Femur (tissue), 1 donor: ENCODE measurements at places on chromosomes 7 and 10.

DNA sequence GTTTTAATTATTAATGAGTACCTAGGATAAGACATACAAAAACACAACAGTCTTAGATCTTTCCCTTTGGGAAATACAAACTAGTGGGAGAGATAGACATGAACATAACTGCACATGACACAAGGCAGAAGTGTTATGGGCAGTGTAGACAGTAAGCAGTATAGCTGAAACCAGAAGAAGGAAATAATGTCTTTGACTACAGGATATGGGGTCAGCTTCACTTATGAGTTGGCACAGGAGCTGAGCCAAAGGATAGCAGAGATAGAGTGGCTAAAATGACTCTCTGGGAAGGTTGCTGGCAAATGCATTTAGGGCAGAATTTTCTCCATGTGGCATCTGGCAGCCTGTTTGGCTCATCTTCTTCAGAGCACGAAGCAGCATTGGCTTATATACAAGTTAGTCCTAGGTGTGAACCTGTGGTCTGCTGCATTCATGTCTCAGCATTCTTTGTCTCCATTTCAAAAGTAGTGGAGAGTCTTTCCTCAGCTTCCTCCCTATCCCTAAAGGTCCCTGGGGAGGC is 60.3 kb upstream of the FEZF1 start:
- no peak for DNase-seq

GRCh38 chr10:109912335-109913281 is 10.7 kb downstream of the XPNPEP1 start:
- DNase-seq: no peak

GRCh38 chr10:971150-971542 is 17.1 kb upstream of the GTPBP4 start:
- DNase-seq: no peak

- DNase-seq: no peak
Measured at GRCh38 chr10:82982110-82982608, 1107.2 kb downstream of the NRG3 start.

DNA sequence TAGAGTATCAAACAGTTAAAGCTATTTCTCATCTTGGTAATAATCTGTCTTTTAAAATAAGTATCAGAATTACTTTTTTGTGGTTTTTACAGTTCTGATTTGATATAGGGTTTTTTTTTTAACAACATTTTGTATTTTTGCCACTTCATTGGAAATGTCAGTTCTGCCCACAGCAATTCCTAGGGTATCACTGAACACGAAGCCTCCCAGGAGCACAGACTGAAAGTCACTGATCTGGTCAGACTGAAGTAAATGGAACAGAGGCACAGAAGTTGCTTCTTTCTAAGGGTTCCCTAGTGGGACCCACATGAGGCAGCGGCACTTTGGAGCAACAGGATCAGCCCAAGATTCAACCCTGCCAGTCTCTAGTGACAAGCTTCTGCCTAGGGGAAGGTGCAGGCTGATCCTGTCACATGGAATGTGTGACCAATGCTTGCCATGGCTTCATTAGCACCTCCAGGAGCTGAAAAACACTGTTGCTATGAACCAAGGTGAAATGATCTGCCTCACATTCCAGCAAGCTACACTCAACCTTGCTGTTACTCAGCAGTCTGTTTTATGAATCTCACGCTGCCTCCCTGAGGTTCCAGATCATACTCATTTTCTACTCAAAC is 273.4 kb upstream of the CSTF2T start:
- DNase-seq: no peak

DNA sequence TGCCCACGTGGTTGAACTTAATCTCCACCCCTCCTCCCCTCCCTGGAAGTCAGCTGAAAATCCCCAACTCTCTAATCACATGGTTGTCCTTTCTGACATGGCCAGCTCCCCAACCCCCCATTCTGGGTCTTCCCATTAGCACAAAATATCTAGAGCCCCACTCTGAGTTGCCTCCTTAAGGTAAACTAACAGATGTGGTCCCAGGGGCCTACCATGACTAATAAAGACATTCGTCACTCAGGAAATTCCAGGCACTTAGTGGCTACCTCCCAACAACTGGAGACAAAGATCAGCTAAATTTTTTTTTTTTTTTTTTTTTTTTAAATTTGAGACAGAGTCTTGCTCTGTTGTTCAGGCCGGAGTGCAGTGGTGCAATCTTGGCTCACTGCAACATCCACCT is 21.1 kb downstream of the CCDC126 start:
- no peak for DNase-seq

DNA sequence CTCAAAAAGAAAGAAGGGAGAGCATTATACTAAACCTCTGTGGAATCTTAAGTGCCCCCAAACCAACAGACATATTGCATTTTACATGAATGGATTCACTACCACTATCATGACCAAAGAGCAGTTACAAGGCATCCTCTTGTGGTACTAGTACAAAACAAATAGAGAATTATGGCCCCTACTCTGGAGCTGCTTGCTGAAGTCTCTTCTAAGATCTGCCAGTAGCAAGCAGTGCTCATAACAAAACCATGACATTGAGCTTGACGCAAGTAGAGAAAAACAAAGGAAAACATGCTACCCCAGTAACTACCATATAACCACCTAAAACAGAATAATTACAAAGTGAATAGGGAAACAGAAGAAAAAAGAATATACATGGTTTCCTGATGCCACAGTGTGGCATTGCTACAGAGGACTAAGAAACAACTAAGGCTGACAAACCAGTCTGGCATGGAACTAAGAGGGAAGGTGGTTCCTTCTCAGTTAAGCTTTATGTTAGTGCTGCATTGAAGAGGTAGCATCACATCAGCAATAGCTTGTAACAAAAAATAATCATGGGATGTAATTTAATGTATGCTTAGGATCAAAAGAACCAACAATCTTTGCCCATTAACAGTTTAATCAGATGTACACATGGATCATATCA is 150.2 kb upstream of the AGR3 start:
- no peak for DNase-seq

DNA sequence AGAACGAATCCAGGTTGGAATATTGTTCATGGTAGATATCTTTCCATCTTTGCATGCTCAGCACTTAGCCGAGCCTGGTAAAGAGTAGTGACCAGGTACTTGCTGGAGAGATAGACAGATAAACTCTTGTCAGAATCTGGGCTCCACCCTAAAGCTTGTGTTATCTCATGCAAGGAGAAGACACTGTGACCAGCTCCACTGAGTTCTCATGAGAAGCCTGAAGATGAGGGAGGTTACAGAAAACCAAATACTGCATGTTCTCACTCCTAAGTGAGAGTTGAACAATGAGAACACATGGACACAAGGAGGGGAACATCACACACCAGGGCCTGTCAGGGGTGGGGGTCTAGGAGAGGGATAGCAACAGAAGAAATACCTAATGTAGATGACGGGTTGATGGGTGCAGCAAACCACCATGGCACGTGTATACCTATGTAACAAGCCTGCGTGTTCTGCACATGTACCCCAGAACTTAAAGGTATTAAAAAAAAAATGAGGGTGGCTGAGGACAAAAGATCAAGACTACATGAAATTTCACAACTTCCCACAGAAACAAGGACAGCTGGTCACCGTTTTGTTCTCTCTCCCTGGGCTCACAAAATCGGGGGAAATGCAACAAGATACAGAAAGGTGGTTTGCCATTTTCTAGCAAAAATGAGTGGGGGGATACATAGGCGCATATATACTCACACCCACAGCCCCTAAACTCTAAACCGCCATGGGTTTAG is 17.4 kb downstream of the DLG5 start:
- DNase-seq: no peak

DNA sequence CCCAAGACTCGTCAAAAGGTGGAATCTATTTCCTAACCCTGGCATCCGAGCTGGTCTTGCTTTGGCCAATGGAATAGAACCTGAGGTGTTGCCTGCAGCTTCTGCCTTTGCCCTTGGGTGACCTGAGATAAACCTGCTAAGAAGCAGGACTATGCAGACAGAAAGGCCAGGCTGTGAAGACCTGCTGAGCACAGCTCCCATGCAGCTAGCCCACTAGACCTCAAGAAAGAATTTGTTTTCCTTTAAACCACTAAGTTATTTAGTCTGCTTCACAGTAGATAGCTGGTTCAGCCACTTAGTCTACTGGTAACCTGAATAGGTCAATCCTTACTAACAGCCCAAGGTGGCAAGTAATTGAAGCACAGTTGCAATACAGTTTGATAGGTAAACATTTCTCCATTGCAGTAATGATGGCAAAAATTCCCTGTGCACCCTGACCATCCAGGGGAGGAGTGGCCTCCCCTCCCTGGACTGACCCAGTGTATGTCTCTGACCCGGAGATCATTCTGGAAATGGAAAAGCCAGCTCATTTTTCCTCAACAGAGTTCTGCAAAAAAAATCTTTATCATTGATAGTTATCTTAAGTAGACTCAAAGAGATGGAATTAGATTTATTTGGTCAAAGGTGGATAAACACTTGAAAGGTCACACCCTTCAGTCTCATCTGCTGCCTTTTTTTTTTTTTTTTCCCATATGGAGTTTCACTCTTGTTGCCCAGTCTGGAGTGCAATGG is 20.0 kb downstream of the TNS3 start:
- no peak for DNase-seq

GRCh38 chr7:138929969-138930368 is 51.2 kb downstream of the KIAA1549 start:
- DNase-seq: no peak

DNA sequence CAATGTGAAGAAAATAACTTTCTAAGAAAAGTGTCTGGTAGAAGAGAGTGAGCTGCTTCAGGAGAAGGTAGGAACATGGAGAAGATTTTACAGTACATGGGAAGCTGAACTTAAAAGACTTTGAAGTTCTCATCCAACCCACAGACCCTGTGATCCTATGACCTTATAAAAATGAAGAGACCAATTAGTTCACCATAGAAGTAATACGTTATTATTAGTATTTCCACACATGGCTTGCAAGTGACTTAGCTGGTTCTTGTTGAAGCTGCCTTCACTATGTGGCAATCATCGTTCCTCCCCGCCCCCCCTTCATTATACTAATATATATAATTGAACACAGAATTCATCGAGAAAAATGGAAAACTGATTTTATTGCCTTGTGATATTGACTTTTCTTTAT is 129.1 kb downstream of the SND1 start:
- DNase-seq: no peak

- DNase-seq: no peak
Measured at GRCh38 chr10:34811968-34812514, 3.1 kb downstream of the PARD3 start.

GRCh38 chr10:75858339-75858738 is 426.9 kb downstream of the LRMDA start:
- no peak for DNase-seq

DNA sequence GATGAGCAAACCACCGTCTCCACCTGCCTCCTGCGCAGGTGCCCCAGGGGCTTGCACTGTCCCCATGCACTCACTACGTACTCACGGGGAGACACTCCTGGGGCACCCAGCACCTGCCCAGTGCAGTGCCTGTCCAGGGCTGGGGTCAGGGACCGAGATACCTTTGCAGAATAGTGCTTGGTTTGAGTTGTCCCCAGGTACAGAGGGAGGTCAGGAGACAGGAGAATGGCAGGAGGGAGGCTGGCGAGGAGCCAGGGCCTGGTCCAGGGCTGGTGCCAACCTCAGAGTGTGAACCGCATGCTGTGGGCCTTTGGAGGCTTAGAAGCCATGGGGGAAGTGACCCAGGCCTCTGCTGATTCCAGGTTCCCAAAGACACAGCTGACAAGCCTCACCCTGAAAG is 110.1 kb upstream of the GPR26 start:
- no peak for DNase-seq

DNA sequence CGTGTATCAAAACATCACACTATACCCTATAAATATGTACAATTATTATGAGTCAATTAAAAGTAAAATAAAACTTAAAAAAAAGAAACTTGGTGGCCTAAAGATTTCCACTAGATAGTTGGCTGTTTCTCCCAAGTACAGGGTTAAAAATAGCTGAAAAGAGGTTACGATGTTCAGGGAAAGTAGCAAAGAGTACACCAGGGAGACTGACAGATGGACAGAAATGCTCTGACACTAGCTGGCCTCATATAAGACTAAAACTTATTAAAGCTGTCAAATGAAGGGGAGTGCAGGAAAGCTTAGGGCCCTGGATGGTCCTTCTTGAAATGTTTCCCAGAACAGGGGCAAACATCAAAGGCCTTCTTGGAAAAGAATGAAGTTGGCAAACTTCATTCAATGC is 51.3 kb downstream of the TCAF1 start:
- no peak for DNase-seq

DNA sequence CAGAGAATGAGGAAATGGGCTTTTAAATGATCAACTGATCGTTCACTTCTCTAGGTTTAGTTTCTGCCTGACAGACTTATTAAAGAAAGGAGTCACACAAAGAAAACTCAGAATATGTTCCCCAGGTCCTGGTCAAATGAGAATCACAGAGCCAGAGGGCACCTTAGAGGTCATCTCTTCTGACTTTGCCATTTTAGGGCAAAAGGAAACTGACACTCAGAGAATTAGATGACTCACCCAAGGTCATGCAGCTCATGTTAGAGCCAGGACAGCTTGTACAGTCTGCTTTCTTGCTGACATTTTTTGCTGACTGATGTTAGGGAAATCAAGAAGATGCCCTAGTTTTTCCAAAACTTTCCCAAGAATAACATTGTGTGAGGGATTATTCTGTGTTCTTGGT is 312.7 kb upstream of the SP8 start:
- DNase-seq: no peak

DNA sequence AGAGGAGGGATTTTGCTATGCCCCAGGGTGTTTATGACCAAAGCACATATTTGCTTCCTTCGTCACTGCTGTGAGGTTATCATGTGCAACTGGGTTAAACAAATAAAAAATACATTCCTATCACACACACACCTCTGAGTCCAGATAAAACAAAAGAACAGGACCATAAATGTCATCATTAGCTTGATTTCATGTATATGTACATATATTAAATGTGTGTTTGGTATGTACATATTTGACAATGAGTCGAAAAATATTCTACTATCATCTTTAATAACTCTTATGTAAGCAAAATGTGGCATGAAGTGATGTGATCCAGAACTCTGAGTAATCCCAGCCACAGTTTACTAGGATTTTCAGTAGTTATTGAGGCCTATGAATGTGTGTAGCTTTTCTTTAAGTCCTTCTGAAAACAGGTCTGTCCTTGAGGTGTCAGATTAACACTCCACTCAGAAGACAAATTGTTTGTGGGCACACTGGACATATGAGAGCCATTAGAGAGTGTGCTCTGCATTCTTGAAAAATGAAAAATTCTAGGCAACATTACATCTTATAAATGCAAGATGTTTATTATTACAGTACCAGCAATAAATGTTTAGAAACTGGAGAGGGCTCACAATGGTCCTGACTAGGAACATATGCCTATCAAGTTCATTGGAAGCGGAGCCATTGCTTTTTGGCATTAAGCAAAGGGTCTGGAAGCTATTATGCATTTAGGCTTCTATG is 335.1 kb upstream of the SEMA3A start:
- DNase-seq: no peak

GRCh38 chr10:31031205-31031557 is 484 bp downstream of the ZNF438 start:
- no peak for DNase-seq

DNA sequence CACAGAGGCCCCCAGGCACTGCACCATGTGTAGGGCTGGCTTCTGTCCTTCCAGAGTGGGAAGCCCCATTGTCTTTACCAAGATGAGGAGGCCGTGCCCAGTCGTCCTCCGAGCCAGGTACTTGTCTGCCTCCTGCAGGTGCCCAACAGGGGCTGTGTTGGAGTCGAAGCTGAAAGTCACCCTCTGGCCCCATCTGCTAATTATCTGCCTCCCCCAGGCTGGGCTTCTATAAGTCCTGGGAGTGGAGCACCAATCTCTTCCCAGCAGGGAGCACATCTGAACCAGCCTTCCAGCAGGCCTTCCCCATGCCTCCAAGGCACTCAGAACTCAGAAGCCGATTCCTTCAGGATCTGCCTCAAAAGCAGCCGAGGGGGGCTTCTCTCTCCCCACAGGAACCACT is 11.6 kb upstream of the CHST15 start:
- DNase-seq: no peak

- no peak for DNase-seq
Measured at GRCh38 chr10:103691723-103692435, 163.5 kb downstream of the SH3PXD2A start.
